ENCODE measurements at places on chromosomes 6 and 20.

- DNase-seq = no peak
These were observed 17.8 kb downstream of the SUN5 start for GRCh38 chr20:32986331-32986966.

DNA sequence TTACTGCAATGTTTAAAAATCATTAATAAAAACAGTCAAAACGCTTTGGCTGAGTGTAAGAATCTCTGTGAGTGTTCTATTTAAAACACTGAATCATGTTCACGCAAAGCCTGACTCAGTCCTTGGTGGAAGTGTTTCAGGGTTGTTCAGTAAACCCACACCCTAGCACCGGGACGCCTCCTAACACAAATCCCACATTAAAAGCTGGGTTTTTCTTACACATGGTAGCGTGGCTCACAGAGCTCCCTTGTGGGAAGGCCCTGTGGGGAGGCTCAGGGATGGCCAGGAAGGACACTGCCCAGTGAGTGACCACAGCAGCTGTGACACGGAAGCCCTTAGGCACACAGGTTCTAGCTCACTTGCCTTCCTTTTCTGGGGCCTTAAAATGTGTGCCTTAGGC, 80.2 kb downstream of the GMPR start:
- no peak for DNase-seq

GRCh38 chr6:159913862-159914564, 23.2 kb downstream of the MAS1 start:
- no peak for DNase-seq

GRCh38 chr6:125751334-125751916, 2.0 kb downstream of the HEY2 start:
- DNase-seq = no peak

GRCh38 chr6:109332748-109333147, 49.5 kb downstream of the CD164 start:
- DNase-seq = no peak

DNA sequence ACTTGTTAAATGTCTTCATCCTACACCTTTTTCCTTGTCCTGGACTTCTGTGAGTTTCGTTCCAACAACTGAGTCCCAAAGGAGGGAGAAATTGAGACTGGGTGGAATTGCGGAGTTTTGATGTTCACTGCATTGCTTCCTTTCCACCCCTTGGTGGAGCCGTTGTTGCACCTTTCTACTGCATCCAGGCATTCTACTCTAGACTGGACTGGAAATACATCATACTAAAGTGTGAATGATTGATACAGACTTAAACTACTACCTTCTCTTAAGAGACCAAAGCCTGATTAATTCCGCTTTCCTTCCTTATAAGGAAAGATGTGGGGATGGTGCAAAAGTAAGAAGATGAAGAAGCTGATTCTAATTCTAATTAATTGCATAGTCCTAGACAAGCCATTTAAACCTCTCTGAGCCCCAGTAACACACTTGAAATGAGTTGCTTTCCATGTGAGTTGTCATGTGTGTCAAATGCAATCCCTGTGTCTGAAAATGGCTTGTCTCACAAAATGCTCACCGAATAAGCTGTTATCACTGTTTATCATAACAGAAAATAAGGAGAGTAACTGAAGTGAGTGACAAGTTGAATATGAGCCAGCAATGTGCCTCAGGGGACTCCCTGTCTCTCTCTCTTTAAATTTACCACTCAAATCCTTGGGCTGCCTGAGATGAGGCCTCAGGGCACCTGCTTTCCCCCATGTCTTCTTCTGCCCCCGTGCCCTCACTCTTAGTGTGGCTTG, 338.3 kb upstream of the CHD6 start:
- DNase-seq = peak; percentile 4

GRCh38 chr6:153138930-153139329, 7.8 kb upstream of the RGS17 start:
- no peak for DNase-seq

- DNase-seq = no peak
These were observed 172.2 kb upstream of the SNX9 start for GRCh38 chr6:157650801-157651200.

GRCh38 chr6:158560836-158561320, 987 bp downstream of the TMEM181 start:
- peak; percentile 33 for DNase-seq

GRCh38 chr6:158027590-158028285, 46.1 kb downstream of the SYNJ2 start:
- DNase-seq = no peak

GRCh38 chr20:43460172-43460829, 2.6 kb downstream of the SRSF6 start:
- no peak for DNase-seq

- DNase-seq = no peak
These were observed 658.0 kb upstream of the NOX3 start for GRCh38 chr6:156113631-156114030.

GRCh38 chr6:148723484-148723883, 23.3 kb upstream of the UST start:
- no peak for DNase-seq

DNA sequence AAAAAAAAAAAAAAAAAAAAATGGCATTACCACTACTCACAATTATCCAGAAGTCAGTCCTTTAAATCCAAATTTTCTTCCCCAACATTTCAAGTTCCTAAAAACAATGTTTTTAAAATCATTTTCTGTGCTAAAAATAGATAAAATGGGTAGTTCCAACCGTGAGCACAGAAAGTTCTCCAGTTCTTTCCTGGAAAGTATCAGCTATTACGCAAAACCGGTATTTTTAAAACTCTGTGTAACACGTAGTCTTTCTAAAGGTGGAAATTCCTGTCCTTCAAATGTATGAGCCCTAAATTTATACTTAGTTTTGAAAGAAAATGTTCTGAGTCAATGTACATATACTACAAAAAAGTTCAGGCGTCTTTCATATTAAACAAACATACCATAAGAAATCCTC, 83.5 kb upstream of the SCAF8 start:
- DNase-seq = no peak

GRCh38 chr6:30691208-30691847, 544 bp upstream of the NRM start:
- no peak for DNase-seq

GRCh38 chr6:36418558-36418957, 24.1 kb downstream of the PXT1 start:
- no peak for DNase-seq

GRCh38 chr6:119739769-119740168, 390.2 kb upstream of the MAN1A1 start:
- DNase-seq = no peak

DNA sequence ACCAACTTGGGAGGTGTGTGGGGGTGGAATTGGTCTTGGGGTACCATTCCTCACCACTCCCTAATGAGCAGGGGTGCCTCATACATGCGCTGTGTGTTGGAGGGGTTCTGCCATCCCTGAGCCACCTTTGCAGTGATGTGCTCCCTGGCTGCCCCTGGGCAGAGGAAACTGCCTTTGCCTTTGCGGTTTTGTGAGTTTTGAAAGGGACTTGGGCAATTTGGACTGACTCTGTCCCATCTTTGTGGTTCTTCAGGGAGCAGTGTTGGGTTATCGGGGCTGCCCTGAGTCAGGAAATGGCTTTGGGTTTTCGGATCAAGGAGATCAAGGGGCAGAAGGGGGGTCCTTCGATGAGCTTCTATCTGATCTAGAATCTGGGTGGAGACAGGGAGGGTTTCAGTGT, 3.9 kb upstream of the PHACTR3 start:
- peak; percentile 5 for DNase-seq

GRCh38 chr20:38111366-38112232, 53.5 kb downstream of the TGM2 start:
- no peak for DNase-seq

- no peak for DNase-seq
These were observed 26.4 kb downstream of the FOXP4 start for GRCh38 chr6:41572613-41573012.

- DNase-seq = no peak
These were observed 126.0 kb upstream of the PMEPA1 start for GRCh38 chr20:57835588-57836455.

GRCh38 chr6:46849361-46849690, 56.1 kb downstream of the MEP1A start:
- no peak for DNase-seq

DNA sequence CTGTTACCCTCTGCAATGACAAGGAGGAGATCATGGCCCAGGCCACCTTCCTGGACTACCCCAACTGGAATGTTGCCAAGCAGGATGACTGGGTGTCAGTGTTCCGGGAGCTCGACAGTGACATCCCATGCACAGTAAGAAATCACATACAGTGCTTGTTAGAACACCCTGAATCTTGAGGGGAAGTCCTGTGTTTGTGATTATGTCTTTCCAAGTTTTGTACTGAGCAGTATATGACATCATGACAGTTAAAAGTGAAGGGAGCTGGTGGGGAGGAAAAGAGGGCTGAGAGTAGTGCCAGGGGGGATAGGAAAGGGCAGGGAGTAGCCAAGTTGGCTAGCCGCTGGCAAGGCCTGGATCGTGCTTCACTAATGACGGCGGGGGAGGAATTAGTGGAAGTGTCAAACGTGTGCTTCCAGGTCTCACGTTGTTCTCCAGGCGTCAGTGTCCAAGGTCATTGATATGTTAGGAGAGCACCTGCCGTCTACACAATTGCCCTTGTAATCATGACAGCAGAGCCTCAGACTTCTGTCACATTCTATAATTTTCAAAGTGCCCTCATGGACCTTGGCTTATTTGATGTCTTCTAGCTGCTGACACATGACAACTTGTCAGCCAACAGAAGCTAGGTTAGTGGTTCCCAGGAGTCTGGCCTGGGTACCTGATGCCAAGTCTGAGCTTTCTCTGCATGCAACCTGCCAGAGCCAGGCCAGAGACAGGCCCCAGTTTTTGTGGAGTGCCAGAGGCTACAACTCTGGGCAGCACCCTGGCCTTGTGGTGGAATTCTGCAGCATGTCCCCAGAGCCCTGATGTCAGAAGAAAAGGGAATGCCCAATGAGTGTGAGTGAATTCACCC, 18.8 kb downstream of the CFAP61 start:
- no peak for DNase-seq

DNA sequence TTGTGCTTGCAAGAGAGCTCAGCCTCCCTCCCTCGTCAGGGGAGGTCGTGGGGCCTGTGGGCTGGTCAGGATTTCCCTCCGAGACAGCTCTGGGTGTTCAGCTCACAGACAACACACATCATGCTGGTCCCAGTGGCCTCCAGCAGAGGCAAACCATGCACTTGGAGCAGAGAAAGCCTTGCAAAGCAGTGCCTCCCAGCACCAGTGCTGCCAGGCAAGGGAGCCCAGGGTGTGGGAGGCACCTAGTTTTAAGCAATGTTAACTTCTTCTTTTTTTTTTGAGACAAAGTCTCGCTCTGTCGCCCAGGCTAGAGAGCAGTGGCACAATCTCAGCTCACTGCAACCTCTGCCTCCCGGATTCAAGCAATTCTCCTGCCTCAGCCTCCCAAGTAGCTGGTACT, 34.0 kb upstream of the INSM1 start:
- peak; percentile 29 for DNase-seq

- no peak for DNase-seq
These were observed 90.9 kb downstream of the DTD1 start for GRCh38 chr20:18678549-18679419.

GRCh38 chr6:6915813-6916547, 191.8 kb upstream of the RREB1 start:
- peak; percentile 100 for DNase-seq

DNA sequence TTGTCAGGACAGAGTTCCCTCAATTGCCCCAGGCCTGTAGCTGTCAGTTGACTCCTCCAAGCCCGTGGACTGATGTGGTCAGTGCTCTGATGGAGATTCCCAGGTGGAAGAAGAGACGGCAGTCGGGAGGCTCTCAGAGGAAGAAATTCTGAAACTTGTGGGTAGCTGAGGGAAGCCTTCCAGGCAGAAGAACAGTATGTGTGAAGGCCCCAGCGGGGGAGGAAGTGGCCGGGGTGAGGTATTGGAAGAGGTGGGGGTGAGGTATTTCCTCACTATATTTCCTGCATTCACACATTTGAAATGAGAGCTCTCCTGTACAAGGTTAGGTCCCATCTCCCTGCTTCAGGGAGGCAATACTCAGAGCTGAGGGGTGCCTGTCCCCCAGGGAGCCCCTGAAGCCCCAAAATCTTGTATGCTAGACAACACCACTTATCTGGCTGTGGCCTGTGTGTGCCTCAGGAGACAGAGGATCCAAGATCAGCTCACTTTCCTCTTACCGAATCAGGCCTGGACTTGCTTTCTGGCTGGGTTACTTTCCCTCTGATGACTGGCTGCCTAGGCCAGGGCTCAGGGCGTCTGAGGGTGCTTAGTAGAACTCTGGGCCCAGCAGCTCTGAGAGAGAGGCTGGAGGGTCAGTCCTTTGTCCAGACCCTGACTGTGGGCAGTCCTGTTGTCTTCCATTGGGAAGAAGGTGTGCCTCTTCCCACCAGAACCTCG, 49.3 kb upstream of the MYL9 start:
- DNase-seq = peak; percentile 73

- DNase-seq = no peak
These were observed 37.1 kb upstream of the IL17A start for GRCh38 chr6:52149076-52149475.

- no peak for DNase-seq
These were observed 61.3 kb upstream of the FERMT1 start for GRCh38 chr20:6184086-6184485.

DNA sequence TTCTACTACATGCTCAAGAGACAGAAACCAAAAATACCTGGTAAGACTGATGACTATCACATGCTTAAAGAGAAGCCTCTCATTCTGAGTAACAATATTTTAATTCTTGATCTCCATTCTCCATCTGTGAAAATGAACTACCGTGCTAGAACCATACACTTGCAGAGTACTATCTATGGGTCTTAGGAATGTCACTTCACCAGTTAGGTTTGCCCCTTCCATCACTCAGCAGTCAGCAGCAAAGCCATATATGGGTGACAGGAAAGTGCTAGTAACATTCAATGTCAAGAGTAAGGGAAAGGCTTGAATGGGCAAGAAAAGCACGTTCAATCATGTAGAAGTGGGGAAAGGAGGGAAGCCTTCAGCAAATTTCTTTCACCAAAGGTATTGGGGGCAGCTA, 2.3 kb downstream of the DNAAF9 start:
- no peak for DNase-seq

- no peak for DNase-seq
These were observed 451.0 kb upstream of the MAN1A1 start for GRCh38 chr6:119800526-119800925.

DNA sequence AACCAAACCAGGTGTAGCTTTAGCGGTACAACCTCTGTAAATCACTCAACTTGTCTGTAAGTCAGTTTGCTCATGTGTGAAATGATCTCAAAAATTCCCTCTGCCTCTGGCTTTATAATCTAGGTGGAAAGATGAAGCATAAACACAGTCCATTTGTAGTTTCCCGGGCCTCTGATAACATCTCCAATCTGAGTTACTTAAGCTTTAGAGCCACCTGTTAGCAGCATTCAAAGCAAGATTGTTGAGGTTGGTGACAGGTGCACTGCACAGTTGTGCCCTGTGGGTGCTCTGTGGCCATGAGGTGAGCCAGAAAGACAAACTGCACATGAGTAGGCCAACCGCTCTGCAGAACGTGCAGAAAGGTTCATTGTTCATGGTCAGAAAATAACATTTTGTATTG, 53.7 kb downstream of the MOCS1 start:
- DNase-seq = no peak

DNA sequence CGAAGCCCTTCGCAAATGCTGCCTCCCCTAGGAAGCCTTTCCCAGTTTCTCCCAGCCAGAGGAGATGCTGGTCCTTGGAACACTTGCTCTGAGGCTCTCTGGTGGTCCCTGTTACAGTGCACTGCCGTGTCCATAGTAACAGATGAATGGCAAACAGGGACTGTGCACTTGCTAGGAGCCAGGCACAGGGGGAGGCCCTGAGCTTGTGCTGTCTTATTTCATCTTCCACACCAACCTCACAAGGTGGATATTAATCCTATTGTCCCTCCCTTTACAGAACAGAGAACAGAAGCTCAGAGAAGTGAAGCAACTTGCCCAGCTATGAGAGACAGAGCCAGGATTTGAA, 19.0 kb downstream of the SRC start:
- no peak for DNase-seq
